GM04503 (cell line): ENCODE measurements at places on chromosomes 6 and 20.

DNA sequence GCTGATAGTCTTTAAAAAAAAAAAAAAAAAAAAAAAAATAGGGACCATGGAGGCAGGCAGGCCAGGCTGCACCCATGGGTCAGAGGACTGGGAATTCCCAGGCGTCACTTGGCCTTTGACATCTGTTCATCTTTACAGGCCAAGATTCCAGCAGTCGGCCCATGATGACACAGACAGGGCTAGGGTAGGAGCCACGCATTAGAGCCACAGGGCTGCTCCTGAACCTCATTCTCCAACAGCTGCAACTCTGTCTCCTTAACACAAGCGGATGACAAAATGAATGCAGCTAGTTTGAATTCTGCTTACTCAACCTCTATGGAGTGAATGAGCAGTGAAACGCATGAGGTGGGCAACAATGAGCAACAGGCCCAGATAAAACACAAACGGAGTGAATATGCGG, 126.4 kb downstream of the LY86 start:
- DNase-seq = no peak

GRCh38 chr20:49712118-49712517, 1.6 kb downstream of the B4GALT5 start:
- DNase-seq = no peak

DNA sequence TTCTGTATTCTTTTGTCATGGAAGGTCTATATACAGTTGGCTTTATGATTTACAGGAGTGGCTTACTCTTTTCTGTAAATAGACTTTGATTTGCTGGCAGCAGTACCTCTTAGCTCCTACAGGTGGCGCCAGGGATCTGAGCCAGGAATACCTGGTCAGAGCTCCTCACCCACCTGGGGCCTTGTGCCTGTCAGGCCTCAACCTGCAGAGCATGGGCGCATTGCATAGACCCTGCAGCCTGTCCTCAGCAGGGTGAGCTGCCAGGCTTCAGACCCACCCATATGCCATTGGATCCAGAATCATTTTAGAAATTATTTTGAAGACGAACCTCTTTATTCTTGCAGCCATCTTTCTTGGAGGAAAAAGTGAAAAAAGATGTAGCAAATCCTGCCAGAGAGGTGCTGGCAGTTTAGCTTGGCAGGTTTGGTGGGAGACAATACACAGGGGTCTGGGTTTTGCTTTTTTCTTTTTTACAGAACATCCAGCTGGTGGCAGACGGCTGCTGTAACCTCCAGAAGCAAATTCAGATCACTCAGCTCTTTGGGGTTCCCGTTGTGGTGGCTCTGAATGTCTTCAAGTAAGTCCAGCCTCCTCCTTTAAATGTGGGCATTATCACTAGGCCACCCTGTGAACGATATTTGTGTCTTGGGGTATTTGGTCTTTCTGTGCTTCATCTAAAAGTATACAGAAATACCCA, 149.1 kb downstream of the MTHFD1L start:
- no peak for DNase-seq

DNA sequence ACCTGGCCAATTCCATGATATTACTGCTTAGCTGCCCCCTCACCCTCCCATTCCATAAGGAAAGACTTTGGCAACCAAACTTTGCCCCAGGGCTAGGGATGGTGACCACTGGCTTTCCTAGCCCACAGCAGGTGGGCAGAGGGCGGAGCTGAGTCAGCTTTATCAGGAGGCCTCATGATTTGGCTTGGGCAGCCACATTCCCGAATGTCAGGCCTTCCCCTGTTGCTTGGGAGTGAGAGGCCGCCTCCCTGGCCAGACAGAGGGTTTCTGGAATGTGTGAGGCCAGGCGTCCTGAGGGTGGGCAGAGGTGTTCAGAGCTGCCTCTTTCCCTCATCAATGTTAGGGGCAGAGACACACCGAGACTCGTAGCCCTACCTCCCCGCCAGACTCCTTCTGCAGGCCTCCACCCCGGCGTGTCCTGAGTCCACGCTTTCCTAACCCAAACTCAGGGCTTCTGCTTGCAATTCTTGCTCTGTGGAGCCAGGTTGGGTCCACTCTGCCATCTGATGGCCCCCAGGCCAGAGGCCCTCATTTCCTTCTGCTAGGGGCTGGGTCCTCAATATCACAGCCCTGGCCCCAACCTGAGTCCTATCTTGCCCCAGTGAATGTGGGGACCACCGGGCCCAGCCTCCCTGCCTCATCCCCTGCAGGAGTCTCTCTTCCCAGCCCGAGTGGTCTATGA, 19.3 kb downstream of the UQCC2 start:
- no peak for DNase-seq

DNA sequence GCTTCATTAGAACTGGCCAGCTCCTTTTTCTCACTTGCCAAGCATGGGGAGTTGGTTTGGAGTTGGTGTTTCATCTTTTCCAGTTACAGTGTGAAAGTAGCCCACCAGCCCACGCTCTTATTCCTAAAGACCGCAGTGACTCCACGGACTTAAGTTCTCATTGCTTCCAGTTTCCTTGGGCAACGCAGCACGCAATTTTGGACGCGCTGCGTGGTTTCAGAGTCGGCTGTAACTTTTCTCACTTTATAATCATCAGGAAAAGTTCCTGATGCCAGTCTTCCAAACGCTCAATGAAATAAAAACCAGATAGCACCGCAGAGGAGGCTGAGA, 381 bp upstream of the PEX7 start:
- no peak for DNase-seq

DNA sequence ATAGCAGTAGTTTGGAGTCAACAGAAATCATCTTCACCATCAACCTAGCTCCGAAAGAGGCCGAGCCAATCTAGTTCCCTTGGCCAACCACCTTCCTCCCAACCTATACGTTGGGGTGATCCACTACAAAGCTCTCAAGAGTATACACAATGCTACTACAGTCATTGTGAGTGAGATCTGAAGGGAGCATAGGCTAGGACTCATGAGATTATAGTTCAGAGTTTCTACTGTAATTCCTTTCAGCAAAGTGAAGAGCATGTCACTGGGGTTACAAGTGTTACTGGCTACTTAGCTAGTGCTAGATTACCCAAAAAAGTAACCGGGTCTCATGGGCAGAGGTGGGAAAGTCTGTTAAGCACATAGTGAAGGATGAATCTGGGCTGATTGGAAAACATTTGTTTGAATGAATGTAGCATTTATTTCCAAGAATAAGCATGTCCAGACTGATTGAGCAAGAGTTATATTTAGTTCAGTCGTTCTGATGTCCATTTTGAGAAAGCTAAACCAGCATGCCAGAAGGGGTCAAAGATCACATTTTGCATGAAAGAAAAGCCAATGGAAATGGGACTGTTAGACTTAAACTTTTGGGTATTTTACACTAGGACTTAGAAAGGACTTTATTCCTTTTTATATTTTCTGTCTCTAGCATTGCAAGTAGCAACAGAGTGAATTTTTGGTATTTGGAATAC, 10.5 kb upstream of the ESR1 start:
- no peak for DNase-seq

DNA sequence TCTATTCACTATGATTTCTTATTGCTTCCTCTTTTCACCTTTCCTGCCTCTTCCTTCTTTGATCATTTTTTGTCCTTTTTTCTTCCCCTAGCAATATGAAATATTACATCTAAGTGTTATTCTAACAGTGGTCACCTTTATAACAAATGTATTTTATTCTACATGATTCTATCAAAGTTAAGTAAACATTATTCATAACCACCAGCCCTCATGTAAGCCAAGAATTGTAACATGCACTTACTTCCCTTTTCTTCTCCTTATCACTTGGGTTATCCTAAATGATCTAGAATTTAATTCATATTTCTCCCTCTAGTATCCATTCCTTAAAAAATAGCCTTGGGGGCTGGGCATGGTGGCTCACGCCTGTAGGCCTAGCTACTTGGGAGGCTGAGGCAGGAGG, 88.3 kb upstream of the SLC22A23 start:
- DNase-seq = no peak

DNA sequence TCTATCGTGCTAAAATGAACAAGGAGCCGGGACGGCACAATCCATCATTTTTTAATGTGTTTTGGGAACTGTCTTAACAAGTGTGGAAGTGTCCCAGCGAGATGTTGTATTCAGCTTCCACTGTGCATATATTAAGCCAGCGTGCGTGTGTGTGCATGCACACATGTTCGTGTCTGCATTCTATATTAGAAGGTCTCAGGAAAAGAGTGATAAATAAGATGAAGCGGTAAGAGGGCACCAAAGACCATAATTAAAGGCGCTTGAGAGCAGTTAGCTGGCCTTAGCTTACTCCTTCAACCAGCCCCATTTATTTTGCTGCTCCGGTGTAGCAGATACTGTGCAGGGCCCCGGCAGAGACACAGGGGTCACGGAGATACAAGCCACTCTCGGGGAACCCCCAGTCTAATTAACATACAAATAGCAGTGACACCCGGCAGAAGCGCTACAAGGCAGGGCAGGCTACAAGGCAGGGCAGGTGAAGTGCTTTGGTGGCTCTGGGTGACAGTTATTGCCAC, 206.5 kb upstream of the RREB1 start:
- no peak for DNase-seq

DNA sequence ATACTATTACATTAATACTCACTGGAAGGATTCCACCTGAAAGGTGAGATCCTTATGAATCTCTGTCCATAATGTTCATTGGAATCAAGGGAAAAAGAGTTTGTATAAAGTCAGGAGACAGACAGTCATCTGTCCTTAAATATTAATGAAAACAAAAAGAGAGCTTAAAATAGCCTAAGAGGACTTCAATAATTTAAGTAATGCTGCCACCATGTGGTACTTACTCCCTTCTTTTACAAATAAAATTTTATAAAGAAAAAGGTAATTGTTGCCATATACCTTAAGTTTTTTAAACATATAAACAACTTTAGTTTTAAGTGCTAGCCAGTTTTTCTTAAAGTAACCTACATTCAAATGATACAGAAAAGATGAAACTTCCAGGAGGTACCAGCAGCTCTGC, 5.1 kb downstream of the BLOC1S5 start:
- no peak for DNase-seq

DNA sequence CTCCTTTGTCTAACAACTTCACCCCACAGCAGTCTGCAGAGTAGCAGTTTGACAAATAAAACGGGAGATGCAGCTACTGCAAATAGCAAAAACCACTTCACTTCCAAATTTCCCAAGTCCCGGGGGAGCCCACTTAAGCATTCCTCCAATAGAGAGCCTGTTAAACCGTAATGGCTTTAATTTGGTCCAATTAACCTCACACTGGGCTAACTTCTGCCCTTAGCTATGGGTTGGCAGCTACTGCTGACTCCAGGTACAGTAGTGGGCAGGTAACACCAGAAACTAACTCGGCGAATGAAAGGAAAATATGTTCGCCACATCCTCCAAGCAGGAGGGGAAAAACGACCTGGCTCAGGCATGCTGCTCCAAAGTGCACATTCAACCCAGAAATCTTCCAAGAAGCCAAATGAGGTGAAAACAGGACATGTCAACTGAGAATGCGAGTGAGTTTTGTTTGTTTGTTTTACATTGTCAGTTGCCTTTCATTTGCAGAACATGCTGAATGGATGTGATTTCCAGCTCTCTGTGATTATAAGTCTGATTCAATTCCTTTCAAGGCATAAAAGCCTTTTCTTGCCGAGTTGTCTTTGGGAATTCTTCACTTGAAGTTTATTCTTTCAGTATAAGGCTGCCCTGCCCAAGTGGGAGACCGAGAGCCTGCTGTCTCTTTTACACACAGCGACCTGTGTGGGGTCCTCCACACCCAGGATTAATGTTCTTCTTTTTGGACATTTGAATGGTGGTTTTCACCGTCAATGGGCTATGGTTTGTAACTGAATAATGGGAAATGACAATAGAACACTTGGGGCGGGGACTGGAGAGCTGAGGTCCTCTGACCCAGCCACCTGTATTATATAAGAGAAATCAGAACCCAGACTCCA, 117.3 kb upstream of the ARMC2 start:
- no peak for DNase-seq

DNA sequence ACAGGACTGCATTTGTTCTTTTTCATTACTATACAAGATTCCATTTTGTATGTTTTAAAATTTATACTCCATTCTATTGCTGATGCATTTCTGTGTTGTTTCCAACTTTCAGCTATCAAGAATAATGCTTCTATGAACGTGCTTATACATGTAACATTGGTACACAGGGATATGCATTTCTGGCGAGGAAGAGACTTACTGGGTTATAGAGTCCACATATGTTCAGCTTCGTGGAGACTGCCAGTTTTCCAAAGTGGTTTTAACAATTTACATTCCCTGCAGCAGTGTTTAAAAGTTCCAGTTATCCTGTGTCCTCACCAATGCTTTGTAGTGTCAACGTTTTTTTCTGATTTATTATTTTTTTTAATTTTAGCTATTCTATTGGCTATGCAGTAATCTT, 48.5 kb downstream of the AIG1 start:
- no peak for DNase-seq

DNA sequence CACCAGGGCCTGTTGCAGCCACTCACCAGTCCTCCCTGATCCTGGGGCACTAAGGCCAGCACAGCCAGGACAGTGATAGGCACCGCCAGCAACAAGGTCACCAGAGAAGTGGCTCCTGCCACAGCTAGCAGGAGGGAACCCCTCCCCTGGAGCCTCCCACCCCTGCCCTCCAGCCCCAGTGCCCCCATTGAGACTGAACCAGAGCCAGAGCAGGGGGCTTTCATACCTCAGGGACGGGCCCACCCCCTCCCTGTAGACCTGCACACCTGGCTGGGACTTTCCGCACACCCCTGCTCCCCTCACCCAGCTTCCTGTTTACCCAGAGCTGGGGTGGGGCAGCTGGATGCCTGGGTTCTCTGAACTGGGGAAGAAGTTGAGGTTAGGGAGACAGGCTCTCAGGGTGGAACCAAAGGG, at the start of gene LTB:
LTB (minus strand) TSS at position 195 of the 414 bp plus-strand sequence; CDS start at position 188, 7 bp downstream.
- no peak for DNase-seq

- DNase-seq = no peak
Observed at GRCh38 chr20:59153355-59153681, 10.3 kb upstream of the ZNF831 start.

GRCh38 chr6:63839485-63839884, 203.9 kb downstream of the PHF3 start:
- DNase-seq = no peak

DNA sequence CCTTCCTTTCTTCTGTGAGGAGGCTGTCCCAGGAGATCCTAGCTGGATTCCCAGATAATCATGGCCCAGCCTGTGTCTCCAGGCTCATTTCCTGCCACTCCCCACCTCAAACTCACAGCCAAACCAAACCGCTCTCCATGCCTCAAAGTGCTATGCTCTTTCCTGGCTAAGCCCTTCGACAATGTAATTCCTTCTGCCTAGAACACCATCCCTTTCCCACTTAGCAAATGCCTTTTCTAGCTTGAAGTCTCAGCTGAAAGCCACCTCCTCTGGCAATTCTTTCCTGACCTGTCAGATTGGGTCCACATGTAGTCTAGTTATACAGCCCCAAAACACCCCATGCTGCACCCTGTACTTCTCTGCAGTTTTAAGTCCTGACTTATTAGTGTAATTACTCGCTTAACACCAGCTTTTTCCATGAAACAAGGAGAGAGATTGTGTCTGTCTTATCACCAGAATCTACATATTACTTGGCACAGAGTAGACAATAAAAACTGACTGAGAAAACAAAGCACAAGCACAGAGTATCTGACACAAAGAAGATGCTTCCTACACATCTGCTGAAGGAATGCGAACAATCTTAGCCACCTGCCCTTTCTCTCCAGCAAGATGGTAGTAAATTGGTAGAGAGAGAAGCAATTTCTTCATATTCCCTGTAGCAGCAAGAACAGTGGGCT, 5.4 kb downstream of the TRIM26 start:
- no peak for DNase-seq

GRCh38 chr6:34274129-34274528, 25.3 kb upstream of the SMIM29 start:
- DNase-seq = no peak
